ENCODE measurements at places on chromosomes 16 and 17.
A peak's percentile ranks its signal among the peaks of the same experiment; 100 is the strongest.

- no peak for DNase-seq
Observed at GRCh38 chr16:69496896-69497295, 68.9 kb upstream of the NFAT5 start.

GRCh38 chr17:8991514-8992285, 26.2 kb upstream of the PIK3R5 start:
- peak; percentile 55 for DNase-seq

- no peak for DNase-seq
Observed at GRCh38 chr17:13909901-13910519, 159.3 kb upstream of the COX10 start.

GRCh38 chr17:57941384-57942370, 13.5 kb downstream of the CUEDC1 start:
- no peak for DNase-seq

GRCh38 chr17:50170662-50171370, 5.0 kb downstream of the SGCA start:
- no peak for DNase-seq

DNA sequence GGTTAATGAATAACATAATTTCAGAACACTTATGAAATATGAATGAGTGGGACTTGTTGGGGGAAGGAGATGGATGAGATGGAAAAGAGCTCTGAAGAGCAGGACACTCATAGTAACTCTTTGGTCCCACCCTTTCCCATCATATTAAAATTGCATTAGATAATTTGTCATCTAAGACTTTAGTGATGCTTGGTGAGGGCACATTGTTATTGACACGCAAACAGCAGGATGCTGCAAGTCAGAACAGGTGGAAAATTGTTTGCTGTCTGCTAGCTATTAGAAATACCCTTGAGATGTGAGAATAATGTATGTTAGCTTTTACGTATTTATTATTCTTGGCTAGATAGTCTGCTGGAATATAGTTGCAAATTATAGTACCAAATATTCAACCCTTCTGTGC, 75.7 kb downstream of the TANC2 start:
- no peak for DNase-seq

GRCh38 chr16:85019659-85020245, 7.8 kb upstream of the KIAA0513 start:
- no peak for DNase-seq

DNA sequence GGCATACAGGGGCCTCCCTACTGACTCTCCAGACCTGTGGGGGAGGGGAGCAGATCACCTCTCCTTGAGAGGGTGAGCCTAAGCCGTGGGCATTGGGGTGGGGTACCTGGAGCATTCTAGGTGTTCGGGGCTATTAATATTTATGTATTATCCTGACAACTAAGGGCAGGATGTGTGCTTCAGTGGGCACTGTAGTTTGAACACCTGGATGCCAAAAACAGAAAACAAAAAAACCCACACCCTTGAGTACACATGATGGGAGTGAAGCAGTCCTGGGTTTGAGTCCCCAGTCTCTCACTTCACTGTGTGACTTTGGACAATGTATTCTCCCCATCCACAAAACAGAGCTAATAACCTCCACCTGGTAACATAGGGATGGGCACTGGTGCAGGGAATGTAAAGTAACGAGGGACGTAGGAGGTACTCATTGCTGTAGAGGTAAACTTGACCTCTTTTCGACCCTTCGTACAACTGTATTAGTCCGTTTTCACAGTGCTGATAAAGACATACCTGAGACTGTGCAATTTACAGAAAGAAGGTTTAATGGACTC, 257.8 kb downstream of the CPPED1 start:
- no peak for DNase-seq

DNA sequence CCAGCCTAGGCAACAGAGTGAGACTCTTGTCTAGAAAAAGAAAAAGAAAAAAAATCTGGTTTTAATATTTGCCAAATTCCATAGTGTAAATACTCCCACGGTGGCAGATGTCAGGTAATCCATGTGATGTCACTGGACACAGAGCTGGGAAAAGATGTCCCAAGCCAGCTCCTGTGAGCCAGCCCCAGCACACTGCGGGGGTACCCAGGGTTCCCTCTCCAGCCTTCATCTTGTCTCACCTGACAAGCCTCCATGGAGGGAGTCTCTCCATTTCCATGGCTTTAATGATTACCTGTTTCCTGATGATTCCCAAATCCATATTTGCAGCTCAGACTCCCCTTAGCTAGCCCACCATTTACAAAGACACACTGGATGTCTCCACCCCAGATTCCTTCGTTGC, 4.6 kb downstream of the CD300LB start:
- no peak for DNase-seq

DNA sequence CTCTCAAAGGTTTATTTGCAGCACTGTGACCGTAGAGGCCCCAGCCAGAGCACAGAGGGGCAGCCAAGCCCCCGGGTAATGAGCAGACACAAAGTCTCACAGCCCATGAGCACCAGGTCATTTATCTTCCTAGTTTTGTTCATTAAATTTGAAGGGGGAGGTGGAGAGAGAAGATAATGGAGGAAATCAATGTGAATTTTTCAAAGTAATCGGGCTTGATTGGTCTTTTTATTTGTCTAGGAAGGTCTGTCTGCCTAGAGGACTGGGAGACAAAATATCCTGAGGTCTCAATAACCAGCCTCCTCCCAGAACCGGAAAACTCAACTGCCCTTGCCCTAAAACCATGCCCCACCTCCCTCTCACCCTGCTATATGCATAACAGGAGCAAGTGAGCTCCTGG, 189.0 kb downstream of the SLC39A11 start:
- no peak for DNase-seq

GRCh38 chr17:3012926-3013581, 50.4 kb downstream of the OR1D5 start:
- peak; percentile 41 for DNase-seq

DNA sequence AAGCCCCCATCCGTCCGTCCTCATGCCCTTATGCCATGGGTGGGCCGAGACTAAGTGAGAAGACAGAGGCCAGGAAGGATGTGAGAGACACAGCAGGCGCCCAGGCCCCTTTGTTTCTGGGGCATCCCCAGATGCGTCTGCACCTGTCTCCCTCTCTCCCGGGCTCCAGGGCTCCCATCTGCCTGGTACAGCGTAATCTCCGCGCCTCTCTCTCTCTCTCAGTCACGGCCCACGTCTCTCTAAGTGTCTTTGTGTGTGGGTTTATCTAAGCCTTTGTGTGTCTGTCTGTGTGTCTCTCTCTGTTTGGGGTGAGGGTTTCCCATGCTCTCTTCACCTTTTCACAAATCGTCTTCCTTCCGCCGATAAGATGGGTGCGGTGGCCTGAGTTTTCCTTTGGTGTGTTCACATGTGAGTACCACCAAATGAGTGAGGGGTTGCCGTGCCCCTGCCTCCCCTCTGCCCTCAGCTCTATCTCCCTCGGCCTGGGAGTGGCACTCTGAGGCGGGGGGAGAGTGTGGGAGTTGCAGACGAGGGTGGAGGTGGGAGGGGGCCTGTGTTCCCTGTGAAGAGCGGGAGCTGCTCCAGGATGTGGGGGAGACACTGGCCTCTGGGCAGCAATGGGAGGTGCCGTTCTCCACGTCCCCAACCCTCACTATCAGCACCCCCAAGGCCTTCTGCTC, 25.8 kb upstream of the ABCC3 start:
- DNase-seq, result no peak

DNA sequence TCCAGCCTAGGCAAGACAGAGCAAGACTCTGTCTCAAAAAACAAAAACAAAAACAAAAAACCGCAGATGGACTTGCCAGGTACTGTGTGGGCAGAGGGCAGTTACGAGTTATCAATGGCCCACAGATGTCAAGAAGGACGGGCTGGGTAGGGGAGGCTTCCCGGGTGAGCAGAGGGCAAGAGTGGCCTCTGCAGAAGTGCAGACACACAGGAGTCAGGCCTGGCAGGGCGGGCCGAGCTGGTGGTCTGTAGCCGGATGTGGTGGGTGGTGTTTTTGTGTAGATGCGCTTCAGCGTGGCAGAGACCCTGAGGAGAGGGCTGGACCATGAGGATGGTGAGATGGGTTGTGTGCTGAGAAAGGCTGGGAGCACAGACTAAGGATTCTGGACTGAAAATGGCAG, 44.9 kb upstream of the KDM6B start:
- no peak for DNase-seq

- DNase-seq, result no peak
Observed at GRCh38 chr16:16155234-16155633, 68.1 kb downstream of the ABCC6 start.

- DNase-seq, result no peak
Observed at GRCh38 chr16:55710466-55710865, 54.7 kb downstream of the SLC6A2 start.

DNA sequence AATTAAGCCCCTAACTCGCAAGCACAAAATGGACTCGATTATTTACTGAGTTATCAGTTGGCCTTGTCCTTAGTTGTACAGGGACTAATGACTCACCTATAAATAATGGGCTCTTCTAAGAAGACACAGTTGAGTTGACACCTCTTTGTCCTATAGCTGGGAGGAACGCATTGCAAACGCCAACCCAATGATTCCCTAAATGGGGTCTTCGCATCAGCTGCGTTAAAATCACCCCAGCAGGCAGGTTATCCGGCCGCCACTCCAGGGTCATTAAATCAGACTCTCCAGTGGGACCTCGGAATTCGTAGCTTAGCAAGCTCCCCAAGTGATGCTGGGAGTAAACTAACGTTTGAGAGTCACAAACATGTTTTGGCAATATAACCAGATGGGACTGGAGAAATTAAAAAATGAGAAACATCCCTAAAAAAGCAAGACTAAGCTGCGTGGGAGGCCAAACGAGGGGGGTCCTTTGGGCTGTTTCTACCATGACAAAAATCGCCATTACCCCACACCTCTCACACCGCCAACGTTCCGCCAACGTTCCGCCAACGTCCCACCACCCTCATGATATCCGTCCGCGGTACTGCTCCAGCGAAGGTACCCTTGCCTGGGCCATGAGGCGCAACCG, 932 bp upstream of the NFE2L1 start:
- DNase-seq, result no peak

DNA sequence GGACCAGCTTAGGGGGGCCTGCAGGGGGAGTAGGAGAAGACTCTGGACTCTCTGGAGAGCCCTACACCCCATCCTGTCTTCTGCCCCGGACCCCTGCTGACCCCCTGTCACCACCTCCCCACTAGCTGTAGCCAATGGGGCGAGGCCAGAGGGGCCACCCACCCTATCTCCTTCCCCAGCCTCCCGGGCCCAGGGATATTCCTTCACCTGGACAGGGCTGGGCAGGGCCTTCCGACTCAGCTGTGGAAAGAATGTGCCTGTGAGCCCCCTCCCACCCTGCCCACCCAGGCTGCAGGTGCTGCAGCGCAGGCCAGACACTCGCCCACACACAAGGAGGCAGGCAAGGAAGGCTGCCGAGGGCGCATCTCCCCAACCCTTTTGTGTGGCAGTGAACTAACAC, 23.0 kb downstream of the TSPOAP1 start:
- DNase-seq, result no peak

DNA sequence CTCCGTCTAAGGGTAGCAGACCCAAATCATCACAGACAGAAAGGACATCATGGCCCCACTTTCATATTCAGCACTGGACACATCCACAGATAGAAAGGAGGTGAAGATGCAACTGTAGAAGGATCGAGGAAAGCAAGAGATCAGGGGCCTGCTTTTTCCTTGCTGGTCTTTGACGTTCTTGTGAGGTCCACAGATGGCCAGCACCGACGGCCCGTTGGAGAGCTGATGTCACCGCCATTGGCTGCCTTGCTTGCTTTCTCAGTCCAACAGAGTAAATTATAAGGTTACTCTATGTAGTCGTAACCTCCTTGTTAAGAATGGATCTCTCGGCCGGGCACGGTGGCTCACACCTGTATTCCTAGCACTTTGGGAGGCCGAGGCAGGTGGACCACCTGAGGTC, 5.1 kb upstream of the RBFOX3 start:
- DNase-seq, result no peak
